Mucosa of gallbladder (tissue), 1 donor: ENCODE measurements at places on chromosomes 16 and 17. TPM values are rescaled to one million over a fixed set of nuclear protein-coding genes. Genes with fewer than 3 reads are reported as not detected.

DNA sequence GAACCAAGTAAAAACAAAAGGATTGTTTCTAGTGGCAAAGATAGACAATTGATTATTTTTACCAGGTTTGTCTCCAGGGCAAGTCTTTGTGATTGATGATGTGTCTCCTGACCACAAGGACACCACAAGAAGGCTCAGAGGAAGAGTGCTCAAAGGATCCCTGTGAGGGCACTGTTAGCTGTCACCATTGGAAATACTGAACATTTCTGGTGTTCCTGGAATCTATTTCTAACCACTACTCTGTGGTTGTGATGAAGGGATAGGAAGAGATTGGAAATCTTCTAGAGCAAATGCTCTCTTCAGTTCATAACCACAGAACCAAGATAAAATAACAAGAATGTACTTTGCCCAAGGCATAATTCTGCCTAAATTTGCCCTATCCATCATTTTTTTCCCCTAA is 15.3 kb downstream of the RNF43 start:
- no peak for DNase-seq

DNA sequence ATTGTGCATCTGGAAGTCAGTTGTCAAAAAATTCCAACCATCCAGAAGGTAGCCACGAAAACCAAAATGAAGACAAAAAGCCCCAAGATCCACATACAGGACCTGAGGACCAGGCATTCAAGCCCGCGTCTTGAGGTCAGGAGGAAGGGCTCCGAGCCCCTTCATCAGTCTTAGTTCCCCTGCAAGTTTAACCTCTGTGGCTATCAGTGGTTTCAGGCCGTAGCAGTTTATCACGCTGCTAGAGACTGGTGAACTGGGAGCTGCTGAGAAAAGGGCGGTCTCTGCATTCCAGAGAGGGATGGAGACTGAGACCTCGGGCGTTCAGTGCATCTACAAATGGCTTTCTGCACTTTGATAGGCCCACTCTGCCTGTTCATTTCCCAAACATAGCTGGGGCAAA is 70.6 kb downstream of the IRF8 start:
- DNase-seq: no peak

EXOC3L1 gene
- 3.2 TPM for total RNA-seq

ANKRD40CL gene
- 10.9 TPM for total RNA-seq

GRCh38 chr17:50541402-50541715 is 5.6 kb upstream of the SPATA20 start:
- no peak for DNase-seq
